ENCODE measurements at places on chromosomes 16 and 17.

- no peak for DNase-seq
These were observed 9.4 kb upstream of the HEATR6 start for GRCh38 chr17:60087882-60088669.

DNA sequence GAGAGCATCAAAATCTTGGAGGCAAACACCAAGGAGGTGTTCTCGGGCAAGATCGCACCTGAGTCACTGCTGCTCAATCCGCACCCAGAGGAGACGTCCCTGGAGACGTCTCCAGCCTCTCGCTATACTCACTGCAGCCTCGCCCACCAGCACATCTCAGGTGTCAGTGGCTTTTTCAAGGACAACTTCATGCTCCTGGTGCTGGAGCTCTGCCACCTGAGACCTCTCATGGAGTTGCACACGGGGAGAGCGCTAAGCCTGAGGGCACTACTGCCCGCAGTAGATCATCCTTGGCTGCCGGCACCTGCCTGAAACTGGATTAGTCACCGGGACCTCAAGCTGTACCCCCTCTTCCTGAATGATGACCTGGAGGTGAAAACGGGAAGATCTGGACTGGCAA is 2.6 kb upstream of the MBTPS1 start:
- no peak for DNase-seq

GRCh38 chr16:57127836-57128235 is 35.5 kb downstream of the CPNE2 start:
- no peak for DNase-seq

DNA sequence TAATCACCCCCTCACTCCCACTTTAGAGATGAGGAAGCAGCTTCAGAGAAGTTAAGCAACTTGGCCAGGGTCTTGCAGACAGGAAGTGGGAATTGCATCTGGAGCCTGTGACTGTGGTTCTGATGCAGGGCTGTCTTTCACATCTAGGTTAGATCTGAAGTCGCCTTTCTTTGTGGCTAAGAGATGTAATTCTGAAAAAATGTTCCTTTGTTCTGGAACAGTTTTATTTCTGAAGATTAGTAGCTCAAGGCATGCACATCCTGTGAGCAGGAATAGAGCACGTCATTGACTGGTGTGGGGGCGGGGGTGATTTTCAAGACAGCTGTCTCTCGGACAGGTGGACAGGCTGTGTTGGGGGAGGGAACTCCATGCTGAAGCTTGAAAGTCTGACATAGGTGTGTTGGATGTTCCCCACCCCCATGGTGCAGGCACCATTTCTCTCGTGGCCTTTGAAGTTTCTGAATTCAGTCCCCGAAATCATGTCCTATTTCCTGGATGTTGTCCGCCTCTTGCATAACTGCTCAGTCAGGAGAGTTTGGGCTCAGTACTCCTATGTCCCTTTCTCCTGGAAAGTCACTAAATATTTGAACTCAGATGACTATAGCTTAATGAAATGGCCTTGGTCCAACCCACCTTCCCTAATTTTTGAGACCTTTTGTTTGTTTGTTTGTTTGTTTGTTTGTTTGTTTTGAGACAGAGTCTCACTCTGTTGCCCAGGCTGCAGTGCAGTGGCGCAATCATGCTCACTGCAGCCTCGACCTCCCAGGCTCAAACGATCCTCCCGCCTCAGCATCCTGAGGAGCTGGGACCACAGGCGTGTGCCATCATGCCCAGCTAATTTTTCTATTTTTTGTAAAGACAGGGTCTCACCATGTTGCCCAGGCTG is 21.0 kb upstream of the HERPUD1 start:
- no peak for DNase-seq

GRCh38 chr17:39244016-39244599 is 18.4 kb upstream of the STAC2 start:
- no peak for DNase-seq

DNA sequence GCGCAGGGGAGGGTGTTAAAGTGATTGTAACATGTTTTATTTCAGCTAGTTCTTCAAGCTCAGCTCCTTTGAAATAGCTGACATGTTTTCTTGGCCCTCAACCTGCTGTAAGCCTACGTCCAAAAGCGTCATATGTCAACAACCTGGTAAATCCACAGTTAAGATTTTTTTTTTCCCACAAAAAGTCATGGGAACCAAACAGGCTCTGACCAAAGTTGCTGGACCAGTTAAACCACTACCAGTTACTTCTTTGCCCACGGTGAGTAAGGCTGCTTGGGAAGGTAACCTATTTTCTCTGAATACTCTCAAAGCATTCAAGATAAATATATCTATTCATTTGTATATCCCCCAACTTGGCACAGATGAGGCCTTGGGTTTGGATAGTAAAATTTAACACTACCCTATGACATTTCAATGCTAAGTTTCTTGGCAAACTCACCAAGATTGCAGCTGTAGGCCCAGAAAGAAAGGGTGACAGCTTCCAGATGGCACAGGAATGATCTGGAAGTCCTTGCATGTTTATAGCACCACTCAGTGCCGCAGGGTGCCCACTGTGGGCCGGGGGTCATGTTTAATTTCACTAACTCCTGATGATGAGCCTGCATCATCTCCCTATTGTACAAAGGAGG is 166.2 kb downstream of the XYLT1 start:
- no peak for DNase-seq

DNA sequence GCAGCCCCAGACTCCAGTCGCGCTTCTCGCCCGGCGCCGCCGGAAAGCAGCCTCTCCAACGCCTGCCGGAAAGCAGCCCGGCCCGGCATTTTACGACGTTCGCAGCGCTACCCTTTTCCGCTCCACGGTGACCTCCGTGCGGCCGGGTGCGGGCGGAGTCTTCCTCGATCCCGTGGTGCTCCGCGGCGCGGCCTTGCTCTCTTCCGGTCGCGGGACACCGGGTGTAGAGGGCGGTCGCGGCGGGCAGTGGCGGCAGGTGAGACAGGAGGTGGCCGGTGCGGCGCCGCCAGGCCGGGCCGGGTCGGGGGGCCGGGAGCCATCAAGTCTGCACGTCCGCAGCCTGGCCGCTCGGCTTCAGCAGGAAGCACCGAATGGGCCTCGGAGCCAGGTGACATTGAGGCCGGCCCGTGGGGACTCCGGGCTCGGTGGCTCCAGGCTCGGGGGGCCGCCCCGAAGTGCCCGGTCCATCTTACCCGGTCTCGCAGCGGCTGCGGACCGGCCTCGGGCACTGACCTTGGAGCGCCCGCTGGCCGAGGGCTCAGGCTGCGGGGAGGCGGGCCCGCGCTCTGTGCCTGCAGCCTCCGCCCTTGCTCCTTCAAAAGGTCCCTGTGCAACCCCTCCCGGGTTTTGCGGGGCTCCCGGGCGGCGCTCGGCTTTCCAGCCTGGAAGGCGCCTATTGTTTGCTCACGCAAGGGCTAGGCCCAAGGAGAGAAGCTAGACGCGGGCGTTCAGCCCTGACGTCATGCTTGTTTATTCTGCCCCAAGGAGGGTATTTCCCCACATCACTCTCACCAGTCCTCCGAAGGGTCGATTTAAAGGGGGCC is at the start of the genes COX4I1 and EMC8:
TSS of gene COX4I1 (plus strand) at position 199 of the 824 bp plus-strand sequence. CDS start 1,511 bp downstream, outside the sequence.
TSS of gene EMC8 (minus strand) at position 48 of the 824 bp plus-strand sequence. CDS start 249 bp downstream, outside the sequence.
- peak; percentile 85 for DNase-seq

- no peak for DNase-seq
These were observed 164.5 kb upstream of the ZFHX3 start for GRCh38 chr16:73212431-73212830.

GRCh38 chr16:794091-794822 is 5.8 kb downstream of the CHTF18 start:
- no peak for DNase-seq

DNA sequence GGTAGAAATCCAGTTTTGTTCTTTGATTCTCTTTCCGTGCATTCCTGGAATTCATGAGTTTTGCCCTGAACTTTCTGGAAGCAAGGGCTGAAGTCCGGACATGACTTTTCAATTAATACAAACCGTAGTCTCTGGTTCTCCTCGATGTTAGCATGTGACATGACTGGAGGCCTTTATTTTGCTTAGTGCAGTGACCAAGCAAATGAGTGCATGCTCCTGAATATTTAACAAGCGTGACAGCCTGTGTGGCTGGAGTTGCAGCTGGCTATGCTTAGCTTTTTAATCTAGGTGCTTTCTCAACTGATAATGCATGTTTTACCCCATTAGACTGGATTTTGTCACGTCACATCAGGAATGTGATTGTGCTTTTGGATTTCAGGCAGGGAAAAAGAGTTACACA is 302.1 kb downstream of the MAP2K6 start:
- DNase-seq = no peak

GRCh38 chr16:66508248-66508913 is 41.5 kb downstream of the TK2 start:
- DNase-seq = peak; percentile 84

GRCh38 chr16:53534206-53534605 is 31.2 kb upstream of the AKTIP start:
- DNase-seq = no peak

DNA sequence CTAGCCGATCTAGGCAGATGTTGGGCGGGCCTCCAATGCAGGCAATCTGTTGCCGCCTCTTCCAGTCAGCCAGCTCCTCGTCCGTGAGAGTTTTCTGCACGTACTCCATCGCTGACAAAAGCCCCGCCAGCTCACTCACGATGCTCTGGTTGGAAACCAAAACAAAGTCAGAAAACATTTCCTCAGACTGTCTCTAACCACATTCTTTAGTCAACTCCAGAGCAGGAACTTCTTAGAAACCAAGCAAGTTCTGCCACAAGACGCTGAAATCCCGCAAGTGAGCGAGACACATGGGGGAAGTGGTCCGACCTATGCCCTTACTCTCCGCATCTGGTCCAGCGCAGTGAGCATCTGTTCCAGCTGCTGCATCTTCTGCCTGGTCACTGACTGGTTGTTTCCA is 49.1 kb downstream of the STAT5A start:
- no peak for DNase-seq

DNA sequence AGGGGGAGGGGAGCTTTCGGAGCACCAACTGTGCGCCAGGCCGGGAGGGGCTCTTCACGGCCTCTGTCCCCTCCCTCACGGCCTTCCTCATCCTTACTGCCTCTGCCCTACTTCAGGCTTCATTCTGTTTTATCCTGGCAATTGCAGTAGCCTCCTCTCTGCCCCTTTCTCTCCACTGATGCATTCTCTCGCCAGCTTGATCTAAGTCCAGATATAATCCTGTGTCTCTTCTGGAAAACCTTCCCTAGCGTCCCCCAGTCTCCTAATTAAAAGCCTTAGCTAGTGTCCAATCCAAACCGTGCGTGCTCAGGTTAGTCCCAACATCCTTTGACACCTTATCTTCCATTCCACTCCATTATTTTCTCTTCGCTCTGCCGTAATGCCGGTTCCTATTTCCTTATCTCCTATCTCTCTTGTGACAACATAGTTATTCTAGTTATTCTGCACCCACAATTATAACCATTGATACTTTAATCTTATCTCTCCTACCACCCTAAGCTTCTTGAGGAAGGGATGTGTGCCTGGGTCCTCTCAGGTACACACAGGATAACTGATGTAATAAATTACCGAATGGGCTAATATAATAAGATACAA is 869 bp downstream of the ZNF48 start:
- no peak for DNase-seq

DNA sequence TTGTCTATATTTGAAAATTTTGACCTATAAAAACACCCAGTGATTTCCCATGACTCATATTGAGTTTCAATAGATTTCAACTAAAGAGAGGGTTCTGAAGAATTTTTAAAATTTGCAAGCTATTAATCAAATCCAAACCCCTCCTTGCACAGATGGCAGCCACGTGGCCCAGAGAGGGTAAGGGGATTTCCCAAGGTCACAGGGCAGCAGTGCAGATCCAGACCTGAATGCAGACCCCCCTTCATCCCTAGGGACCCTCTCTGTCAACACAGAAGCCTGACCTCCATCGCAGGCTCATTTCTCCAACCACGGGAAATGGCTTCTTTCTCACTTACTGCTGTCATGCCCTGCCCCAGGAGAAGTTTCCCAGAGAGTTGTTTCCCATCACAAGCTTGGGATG is 24.7 kb upstream of the CES5A start:
- DNase-seq = no peak

GRCh38 chr16:8756755-8757154 is 40.7 kb downstream of the TMEM186 start:
- DNase-seq = no peak

GRCh38 chr17:55284944-55285339 is 20.2 kb downstream of the HLF start:
- no peak for DNase-seq

GRCh38 chr17:77875881-77876509 is 82.5 kb upstream of the TNRC6C start:
- peak; percentile 88 for DNase-seq

DNA sequence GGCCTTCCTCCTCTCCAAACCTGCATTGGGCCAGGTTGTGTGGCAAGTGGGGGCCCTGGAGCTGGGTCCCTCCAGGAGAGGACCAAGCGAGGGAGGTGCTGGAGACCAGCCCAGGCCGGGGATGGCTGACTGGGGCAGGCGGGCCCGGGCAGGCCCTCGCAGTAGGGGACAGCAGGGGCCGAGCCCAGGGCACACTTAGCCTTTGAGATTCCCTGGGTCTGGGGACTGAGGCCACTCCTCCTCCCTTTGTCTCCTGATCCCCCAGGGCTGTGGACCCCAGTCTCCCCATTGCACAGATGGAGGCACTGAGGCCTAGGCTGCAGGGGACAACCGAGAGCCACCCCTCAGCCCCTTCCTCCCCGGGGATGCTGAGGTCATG is 5.2 kb downstream of the FOXJ1 start:
- no peak for DNase-seq

- DNase-seq = no peak
These were observed 131.9 kb downstream of the MSI2 start for GRCh38 chr17:57388131-57388725.

GRCh38 chr16:51035110-51035498 is 116.0 kb downstream of the SALL1 start:
- DNase-seq = no peak
